ENCODE measurements at places on chromosomes 5 and 9.

DNA sequence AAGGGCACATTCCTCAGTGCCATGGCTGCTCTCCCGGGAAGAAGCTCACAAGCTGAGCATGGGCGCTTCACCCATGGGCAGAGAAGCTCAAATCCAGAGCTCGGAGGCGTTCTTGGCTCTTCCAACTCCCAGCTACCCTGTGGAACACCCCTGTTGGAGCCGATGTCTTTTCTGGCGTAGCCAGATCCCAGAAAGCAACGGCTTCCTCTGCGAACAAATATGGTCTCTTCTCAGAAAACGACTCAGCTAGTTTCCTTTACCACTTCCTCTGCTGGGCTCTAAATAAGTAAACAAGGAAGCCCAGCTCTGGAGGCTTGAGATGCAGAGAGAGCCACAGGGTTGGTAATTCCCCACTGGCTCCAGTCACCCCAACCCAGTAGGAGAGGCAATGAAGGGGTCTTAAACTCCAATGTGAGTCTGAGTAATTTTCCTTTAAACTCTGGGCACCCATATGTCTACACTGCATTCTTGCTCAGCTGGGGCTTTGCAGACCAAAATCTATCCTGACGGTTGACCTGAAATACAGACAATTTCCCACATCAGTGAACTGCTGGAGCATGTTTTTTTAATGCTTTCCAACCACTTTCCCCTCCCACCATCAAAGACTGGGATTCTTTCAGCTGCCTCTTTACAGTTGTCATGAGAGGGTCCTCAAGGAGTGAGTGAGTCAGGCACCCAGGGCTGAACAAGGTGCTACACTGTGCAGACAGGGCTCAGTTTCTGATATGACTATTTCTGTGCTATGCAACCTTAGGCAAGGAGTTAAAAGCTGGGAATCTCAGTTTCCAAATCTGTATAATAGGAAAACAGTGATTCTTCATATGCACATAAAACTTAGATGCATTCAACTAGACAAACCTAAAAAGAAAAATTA is at the start of gene LCP2:
Gene LCP2 (minus strand): TSS at position 189 of the 874 bp plus-strand sequence. CDS start 166 bp downstream, at position 23.
- H3K27ac ChIP-seq: peak within 1 kb of the TSS; percentile 72
- H3K36me3 ChIP-seq: no peaks in the 10 kb centered on the region
- DNase-seq: no peak
- peak within 1 kb of the TSS; percentile 40 for H3K4me3 ChIP-seq
- no peaks in the 10 kb centered on the region for H3K4me1 ChIP-seq
- H3K27me3 ChIP-seq: no peaks in the 10 kb centered on the region

GRCh38 chr9:4739587-4740387 is 1.2 kb downstream of the AK3 start:
- DNase-seq: peak; percentile 49
- H3K36me3 ChIP-seq: no peaks in the 10 kb centered on the region
- H3K4me3 ChIP-seq: peak overlapping the region; percentile 99

- no peaks in the 10 kb centered on the region for H3K36me3 ChIP-seq
- no peaks in the 10 kb centered on the region for H3K4me1 ChIP-seq
- no peaks in the 10 kb centered on the region for H3K27me3 ChIP-seq
- H3K27ac ChIP-seq: no peak overlapping the region
- no peak for DNase-seq
- no peak overlapping the region for H3K4me3 ChIP-seq
These were observed 201.8 kb downstream of the PAX5 start for GRCh38 chr9:36832164-36832795.

- no peaks in the 10 kb centered on the region for H3K27me3 ChIP-seq
- no peaks in the 10 kb centered on the region for H3K4me1 ChIP-seq
- no peak for DNase-seq
- H3K27ac ChIP-seq: no peak overlapping the region
- H3K36me3 ChIP-seq: no peaks in the 10 kb centered on the region
These were observed 91.0 kb upstream of the C9orf72 start for GRCh38 chr9:27664121-27664779.

DNA sequence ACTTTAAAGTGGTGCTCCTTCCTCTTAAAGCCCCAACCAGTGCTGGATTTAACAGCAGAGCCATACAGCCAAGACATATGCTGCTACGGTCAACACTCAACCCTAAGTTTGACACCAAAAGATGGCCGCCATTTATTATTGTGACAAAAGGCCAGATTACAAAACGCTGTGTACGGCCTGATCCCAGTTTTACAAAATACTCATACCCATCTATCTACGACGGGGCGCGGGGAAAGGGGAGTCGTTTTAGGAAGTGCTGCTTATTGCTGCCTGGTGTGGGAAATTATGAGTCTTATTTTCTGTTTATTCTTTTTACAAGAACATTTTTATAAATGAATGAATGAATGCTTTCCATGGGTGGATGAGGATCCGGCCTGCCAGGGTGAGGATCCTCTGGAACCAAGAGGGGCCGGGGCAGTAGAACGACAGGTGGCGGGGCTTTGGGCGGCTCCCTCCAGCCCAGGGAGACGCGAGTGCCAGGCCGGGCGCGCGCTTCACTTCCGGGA is 457 bp upstream of the IDNK start:
- H3K27me3 ChIP-seq: no peaks in the 10 kb centered on the region
- DNase-seq: no peak
- peak overlapping the region; percentile 94 for H3K27ac ChIP-seq
- H3K4me3 ChIP-seq: peak overlapping the region; percentile 85

DNA sequence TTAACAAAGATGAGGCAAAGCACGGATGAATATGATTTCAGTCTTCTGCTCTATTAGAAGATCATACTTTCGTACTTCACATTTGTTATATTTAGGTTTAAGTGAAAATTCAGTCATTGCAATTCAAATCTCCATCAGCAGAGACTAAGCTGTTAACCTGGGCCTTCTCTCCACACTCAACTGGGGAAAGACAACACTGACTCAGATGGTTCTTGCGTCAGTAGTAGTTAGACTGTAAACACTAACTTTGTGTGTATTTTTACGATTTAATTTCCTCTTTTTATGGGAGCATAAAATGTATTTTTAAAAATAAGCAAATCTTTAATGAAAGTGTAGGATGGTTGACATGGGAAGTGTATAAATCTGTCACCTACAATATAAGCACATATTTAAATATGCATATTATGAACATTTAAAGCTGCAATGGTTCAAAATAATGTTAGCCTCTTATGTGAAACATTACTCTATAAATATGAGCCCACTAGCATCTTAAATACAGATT is 42.7 kb upstream of the ZNF608 start:
- no peak overlapping the region for H3K27ac ChIP-seq
- no peak for DNase-seq
- H3K27me3 ChIP-seq: no peaks in the 10 kb centered on the region
- no peaks in the 10 kb centered on the region for H3K36me3 ChIP-seq

DNA sequence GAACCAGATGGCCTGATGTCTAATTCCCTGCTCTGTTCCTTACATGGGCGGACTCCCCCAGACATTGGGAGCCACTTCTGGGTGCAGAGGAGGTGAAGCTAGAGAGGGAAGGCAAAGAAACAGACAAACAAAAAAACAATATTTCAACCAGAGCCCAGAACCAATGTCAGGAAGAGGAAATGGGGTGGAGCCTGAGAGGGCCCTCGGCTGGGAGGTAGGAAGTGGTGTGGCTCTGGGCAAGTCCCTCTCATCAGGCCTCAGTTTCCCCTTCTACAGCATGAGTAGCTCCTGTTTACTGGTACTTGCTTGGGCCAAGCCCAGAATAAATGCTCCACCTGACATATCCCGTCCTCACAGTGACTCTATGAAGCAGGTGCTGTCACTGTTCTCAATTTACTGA is 11.1 kb downstream of the SH2D3C start:
- H3K4me3 ChIP-seq: no peak overlapping the region
- H3K4me1 ChIP-seq: peaks cover 6% of the 10 kb centered on the region
- H3K36me3 ChIP-seq: no peaks in the 10 kb centered on the region
- DNase-seq: no peak

- DNase-seq: no peak
These were observed 135.7 kb downstream of the TLR4 start for GRCh38 chr9:117839862-117840261.
